ENCODE measurements at places on chromosomes 12 and 14.

GRCh38 chr12:131223791-131224225 is 270.1 kb downstream of the ADGRD1 start:
- DNase-seq = no peak

GRCh38 chr12:95674163-95674562 is 116.4 kb downstream of the NTN4 start:
- DNase-seq = no peak

DNA sequence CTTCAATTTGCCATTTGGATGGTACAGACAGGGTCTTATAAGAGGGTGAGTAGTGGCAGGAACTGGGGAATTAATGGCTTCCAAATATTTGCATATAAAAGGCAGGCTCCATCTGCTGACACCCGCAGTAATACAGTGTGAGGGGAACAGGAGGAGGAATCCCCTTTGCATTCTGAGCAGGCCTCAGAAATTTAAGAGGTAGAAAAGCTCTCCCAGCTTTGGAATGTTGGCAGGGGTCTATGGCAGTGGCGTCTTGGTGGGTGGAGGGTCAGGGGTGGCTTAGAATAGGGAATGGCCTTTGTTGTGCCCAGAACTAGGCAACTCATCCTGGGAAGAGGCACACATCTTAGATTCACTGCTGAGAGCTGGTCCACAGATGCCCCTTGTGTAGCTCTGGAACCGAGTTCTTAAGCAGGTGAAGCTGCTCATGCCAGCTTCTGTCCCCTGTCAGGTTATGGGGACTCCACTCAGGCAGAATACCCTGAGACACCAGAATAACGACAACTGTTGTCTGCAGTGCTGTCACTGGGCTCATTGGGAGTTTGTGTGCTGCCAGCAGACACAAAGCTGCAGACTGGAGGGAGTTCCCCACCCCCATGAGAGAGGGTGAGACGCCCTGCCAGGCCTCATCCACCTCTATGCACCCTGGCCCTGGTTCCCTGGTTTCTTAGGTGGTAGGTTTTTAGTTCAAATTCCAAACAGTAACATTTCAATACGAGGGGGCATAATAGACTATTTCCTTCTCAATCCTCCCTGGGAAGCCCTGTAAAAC is 190.2 kb downstream of the MON2 start:
- DNase-seq = no peak

GRCh38 chr12:52121824-52122539 is 42.5 kb downstream of the SMIM41 start:
- no peak for DNase-seq

Data from AG09319 (cell line).